NCI-H187 (cell line): ENCODE measurements at places on chromosomes 3 and 15.
A peak's percentile ranks its signal among the peaks of the same experiment; 100 is the strongest.

- DNase-seq: no peak
Measured at GRCh38 chr3:16024548-16024947, 149.9 kb upstream of the GALNT15 start.

DNA sequence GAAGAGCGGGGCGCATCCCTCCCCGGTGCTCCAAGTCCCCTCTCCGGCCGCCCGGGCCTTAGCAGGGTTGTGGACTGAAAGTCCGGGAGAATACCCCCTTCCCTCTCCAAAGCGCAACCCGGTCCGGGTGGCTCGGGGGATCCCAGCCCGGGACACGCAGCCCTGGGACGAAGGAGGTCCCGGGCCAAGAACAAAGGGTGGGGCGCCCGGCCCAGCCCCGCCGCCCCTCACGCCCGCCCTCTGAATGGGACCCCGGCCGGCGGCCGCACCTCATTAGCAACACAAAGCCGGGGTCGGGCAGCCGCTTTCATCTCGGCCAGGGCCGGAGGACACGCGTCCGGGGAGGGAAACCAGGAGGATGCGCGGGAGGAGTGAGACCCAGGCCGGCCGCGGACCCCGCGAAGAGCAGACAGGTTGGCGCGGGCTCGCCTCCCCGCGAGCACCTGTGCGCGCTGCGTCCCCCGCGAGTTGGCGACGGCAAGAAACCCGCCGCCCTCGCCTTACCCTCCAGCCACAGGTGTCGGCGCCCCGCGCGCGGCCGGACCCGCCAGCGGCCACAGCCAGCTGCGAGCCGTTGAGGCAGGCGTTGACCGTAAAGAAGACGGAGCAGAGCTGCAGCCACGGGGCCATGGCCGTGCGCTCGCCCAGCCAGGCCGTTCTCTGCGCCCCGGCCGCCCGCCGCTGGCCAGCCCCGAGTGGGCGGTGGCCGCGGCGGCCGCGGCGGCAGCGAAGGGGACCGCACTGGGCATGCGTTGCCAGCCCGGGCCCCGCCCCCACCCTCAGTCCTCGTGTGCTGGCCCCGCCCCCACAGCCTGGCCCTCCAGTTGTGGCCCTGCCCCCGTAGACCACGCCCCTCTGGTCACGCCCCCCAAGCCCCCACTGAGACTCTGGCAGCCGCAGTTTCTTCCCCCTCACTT lies at the start of gene IL17RD:
TSS of gene IL17RD (minus strand) at position 697 of the 917 bp plus-strand sequence. CDS start at position 630, 67 bp downstream.
- DNase-seq: peak; percentile 17

DNA sequence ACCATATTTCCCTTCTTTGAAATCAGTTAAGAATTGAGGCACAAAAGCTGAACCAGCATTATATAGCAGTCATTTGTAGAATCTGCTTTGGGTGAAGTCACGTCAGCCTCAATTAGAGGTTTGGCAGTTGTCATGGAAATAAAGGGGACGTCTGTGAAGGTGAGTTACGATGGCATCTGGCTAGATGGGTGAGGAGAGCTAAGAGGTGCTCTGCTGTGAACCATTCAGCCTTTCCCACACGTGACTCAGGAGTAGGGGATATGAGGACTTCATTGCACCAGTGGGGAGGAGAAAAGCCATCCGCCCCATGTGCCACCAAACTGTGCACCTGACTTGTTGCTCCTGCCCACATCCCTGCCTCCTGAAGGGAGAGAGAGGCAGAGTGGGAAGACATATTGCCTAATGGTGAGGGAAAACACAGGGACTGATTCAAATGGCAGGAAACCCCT lies 2.8 kb upstream of the C15orf40 start:
- DNase-seq: no peak

DNA sequence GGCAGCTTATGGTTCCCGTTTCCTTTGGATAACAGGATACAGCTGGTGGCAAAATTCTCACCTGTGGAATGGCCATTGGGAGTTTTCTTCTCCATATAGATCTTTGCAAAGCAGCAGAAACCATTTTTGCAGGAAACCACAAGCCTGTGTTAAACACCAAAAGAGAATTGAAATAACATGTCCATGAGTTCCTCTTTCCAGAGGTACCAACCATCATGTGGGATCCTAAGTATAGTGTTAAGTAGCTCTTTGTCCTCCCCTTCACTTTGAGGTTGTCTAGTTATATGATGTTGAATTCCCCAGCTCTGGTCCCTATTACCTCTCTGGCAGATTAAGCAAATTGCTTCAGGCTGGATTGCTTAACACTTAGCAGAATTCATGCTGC lies 94.9 kb downstream of the AKAP13 start:
- DNase-seq: no peak

- DNase-seq: no peak
Measured at GRCh38 chr3:144314946-144315345, 343.3 kb downstream of the DIPK2A start.

DNA sequence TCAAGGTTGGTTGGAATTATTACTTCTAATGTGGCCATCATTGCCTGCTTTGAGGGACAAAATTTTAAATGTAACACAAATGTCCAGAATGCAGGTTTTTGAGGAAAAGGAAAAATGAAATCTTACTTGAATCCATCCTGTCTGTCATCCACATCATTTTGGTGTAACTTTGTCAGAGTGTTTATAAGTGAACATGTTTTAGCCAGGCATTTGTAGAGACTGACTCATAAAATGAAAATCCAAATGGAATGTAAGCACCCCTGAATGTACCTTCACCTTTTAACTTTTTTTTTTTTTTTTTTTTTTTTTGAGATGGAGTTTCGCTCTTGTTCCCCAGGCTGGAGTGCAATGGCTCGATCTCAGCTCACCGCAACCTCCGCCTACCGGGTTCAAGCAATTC lies 141.8 kb upstream of the BNIP2 start:
- no peak for DNase-seq

- no peak for DNase-seq
Measured at GRCh38 chr3:36372534-36372935, 7.8 kb upstream of the STAC start.

GRCh38 chr15:76916369-76916768 lies 11.2 kb upstream of the SCAPER start:
- no peak for DNase-seq

GRCh38 chr3:47163169-47164006 lies 525 bp downstream of the SETD2 start:
- peak; percentile 6 for DNase-seq

DNA sequence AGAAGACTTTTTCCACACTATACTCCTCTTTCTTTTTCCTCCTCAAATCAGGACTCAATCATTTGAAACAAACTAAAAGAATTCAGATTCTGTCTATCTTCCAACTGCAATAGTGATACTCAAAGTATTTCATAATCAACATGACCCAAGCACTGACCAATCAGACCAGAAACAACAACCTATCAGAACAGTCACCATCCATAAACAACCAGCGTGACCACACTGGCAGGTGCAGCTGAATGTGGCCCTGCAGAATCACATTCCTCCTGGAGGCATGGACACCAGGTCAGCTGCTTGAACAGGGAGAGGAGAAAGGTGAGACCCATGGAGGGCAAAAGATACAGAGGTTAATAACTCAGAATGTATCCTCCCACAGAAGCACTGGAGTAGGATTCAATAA lies 13.3 kb downstream of the HRG start:
- no peak for DNase-seq

DNA sequence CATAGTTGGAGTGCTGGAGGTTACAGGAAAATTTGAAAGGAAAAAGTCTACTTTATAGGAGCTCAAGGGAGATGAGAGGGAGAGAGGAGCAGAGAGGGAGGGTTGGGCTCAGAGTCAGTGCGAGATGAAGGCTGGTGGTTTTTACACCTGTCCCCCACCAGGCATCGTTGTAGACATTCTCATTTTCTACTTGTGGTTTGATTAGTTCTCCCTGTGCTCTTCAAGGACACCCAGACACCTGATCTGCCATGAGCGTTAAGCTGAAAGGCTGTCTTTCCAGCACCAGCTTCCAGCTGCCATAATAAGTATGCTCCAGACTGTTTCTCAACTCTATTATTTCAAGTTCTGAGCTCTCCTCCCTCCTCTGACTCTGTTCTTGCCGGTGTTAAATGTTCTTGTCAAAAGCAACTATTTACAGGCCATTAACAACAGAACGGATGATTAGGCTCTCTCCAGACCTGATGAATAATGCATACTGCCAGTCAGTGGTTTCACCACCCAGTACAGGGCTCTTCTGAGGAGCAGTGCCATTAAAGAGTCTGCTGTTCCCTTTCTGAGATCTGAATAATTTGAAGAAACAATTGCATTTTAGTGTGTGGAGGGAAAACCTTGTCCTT lies 514.6 kb upstream of the MCTP2 start:
- DNase-seq: peak; percentile 37

- DNase-seq: no peak
Measured at GRCh38 chr3:134680796-134681521, 30.1 kb upstream of the KY start.

GRCh38 chr3:52262447-52262846 lies 16.0 kb downstream of the WDR82 start:
- DNase-seq: no peak

- no peak for DNase-seq
Measured at GRCh38 chr15:63669074-63669473, 71.9 kb downstream of the FBXL22 start.

DNA sequence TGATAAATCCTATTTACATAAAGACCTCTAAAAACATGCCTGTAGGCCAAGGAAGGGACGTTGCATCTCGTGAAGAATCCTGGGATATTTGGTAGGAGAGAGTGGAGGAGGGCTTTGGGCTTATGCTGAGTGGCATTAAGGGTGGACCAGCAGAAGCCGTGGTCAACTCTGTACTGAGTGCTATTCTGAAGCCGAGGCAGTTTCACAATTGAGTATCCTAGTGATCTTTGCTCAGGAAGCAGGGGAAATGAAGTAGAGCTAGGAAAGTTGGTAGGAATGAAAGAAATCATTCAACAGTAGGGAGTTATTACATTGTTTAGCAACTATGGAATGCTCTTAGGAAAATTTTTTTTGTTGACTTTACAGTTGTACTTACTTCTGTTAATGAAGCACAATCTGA lies 24.2 kb downstream of the MCTP2 start:
- DNase-seq: no peak

- DNase-seq: no peak
Measured at GRCh38 chr15:38612159-38612863, 47.7 kb upstream of the RASGRP1 start.

GRCh38 chr3:124837730-124838186 lies 49.4 kb downstream of the ITGB5 start:
- DNase-seq: no peak

- no peak for DNase-seq
Measured at GRCh38 chr3:188416041-188416440, 262.1 kb downstream of the LPP start.

DNA sequence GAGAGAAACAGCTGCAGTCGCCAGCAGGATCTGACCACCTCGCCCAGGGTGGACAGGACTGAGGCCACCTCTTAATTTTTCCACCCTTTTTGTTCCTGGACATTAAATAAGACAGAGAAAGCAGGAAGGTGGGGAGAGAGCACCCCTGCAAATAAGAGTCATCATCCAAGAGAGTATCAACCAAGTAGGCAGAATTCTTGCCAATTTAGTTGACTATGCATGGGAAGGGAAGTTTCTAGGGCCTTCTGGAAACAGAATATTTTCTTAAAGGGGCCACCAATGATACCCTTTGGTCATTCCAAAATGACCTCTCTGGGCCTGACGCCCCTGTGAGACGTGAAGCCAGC lies 136.2 kb downstream of the TJP1 start:
- DNase-seq: no peak

DNA sequence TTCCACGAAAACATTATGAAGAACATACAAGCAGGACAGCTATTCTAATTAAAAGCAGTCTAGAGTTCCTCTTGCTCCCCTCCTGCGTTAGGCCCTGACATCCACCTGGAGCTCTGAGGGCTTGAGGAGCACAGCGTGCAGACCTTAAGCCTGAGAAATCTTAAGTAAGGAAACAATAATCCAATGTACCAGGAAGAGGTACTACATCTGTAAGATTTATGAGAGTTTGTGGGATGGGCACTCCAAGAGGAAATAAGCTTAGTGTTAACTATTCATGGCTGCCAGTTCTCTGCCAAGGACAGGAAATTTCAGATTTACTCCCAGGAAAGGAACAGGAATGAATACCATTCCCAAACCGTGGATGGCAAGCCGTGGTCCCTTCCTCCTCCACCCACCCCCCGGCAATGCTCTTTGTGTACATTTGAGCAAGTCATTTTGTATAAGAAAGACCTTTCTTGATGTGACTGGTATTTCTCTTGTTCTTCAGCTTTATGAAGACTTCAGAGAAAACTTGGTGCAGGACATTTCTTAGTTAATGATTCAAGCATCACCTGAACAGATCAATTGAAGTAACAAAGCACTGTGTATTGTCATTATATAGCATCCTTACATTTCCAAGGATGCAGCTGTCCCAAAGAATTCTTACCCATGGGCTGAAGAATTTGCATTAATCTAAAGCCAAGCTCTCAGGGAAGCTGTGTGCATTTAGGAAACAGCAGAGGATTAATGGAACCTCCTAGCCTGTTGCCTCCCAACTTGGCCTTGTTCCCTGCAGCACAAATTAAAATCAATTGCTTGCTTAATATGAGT lies 28.8 kb upstream of the VILL start:
- no peak for DNase-seq

DNA sequence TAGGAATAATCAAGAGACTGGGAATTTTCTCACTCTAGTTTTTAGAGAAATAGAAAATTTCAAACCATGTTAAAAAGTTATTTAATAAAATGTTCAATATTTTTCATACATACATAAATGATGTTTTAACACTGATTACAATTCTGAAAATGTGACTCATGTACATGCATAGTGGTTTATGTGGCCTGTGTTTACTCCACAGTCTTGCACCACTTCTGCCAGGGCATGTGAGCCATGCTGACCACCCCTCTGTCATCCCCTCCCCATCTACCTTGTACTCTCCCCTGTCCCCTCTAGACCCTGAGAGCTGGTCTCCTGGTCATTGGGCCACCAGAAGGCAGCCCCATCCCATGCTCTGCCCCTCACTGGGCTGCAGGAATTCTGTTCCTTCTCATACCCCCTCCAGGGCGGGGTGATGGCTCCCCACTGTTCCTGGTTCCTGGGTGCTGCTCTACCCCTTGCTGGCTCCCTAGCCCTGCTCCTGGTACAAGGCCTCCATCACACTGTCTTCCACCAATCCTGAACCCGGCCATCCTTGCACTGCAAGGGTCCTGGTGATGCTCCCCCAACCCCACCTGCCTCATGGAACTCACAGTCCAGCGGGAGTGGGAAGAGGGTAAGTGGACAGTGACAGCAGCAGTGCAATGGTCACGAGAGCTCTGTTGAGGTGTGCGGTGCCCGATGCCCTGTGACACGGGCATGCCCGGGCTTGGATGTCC lies 24.2 kb upstream of the SLC41A3 start:
- no peak for DNase-seq

- no peak for DNase-seq
Measured at GRCh38 chr3:52777959-52778805, 783 bp downstream of the ITIH1 start.

- no peak for DNase-seq
Measured at GRCh38 chr15:60945196-60945595, 283.9 kb downstream of the RORA start.
